EL (cell line): ENCODE measurements at places on chromosomes 2 and 18.
A peak's percentile ranks its signal among the peaks of the same experiment; 100 is the strongest.

GRCh38 chr2:54678719-54679118 is 44.7 kb upstream of the EML6 start:
- DNase-seq: no peak

DNA sequence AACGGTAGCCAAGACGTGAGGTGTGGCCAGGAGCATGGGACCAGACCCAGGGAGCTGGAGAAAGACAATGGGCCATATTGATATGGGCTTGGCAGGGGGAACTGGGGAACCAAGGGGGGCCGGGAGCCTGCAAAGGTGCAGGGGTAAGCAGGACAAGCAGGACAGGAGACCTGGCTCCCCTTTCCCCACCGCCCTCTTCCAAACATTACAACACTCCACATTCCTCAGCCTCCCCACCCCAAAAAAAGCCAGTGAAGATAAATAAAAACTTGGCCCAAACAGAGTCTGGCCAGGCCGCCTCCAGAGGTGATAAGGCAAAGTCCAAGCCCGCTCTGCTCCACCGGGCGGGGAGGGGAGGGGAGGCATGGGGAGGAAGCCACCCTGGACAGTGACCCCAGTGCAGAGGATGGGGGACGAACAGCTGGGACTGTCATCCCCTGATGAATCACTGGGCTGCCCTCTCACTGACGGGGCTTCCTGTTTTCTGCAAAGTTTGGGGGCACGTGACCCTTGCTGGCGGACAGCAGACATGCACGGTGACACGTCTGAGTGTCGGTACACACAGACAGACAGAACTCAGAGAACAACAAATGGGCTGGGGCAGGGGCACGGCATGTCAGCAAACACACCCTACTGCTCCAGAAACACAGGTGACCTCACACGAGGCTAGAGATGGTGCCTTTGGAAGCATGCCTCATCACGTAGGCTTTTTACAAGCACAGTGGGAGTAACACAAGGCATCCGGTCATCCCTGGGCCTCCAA is 100.2 kb downstream of the TNS1 start:
- DNase-seq: peak; percentile 68

GRCh38 chr2:187349326-187349944 is 98.6 kb downstream of the CALCRL start:
- DNase-seq: no peak

DNA sequence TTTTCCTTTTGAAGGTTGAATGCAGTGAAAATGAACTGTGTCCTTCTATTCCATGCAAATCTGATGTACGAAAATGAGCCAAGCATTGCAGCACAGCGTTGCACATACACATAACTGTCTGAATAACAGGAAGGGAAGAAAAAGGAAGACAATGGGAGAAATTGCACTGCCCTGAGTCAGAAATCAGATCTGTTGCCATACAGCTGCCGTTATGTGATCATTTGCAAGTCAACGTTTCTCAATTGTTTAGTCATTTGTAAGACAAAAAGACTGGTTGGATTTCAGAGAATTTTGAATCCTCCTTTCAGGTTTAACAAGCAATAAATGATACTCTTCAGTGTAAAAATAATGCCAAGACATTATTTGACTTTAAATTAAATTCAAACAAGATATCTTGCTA is 284.1 kb downstream of the DSEL start:
- peak; percentile 19 for DNase-seq

DNA sequence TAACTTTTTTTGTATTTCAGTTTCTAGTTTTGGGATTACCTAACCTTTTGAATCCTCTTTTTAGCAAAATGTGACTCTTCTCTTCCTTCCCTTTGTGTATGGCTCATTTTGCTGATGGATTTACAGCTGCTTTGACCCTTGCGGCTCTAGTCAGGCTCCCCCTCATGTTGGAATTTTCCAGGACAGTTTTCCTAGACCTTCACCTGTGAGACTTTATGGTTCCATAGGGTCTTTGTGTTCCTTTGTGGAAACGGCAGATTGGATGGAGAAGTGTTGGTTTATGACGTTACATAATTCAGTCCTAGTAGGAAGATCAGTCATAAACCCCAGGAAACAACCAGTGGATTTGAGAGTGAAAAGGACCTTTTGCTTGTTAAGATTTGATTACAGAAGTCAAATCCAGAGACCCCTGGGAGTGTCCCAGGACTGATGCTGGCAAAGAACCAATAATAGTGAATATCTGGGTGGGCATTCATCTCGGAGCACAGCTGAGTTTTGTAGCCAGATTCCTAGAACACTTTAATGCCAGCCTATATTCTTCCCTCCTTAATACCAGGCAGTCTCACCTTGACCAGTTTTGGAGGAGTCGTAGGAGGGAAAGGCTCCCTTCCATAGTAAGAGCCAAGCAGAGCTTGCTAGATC is 42.7 kb downstream of the SOCS6 start:
- no peak for DNase-seq

DNA sequence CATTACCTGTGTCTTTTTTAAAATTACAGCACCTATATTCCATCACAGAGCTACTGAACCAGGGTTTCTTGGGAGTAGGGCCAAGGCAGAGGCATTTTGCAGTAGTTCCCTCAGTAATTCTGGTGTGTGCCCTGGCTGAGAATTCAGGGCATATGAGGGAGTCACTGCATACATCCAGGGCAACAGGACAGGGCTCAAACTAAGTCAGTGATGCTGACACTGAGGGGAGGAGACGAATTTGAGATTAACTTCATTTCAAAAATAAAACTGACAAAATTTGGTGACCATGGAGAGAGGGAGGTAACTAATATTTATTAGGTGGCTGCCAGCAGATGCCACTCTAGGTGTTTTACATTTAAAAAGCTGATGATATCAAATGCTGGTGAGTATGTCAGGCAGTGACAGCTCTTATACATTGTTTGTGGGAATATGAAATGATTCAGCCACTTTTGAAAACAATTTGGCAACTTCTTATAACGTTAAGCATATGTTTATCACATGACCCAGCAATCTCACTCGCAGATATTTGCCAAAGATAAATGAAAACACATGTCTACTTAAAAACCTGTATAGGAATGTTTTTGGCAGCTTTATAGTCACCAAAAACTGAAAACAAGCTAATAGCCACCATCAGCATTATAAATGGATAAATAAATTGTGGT is 20.3 kb downstream of the STRADB start:
- DNase-seq: peak; percentile 70

- no peak for DNase-seq
Observed at GRCh38 chr2:203886661-203887151, 19.1 kb downstream of the CTLA4 start.

- peak; percentile 8 for DNase-seq
Observed at GRCh38 chr2:202790676-202791075, 80.9 kb downstream of the ICA1L start.

DNA sequence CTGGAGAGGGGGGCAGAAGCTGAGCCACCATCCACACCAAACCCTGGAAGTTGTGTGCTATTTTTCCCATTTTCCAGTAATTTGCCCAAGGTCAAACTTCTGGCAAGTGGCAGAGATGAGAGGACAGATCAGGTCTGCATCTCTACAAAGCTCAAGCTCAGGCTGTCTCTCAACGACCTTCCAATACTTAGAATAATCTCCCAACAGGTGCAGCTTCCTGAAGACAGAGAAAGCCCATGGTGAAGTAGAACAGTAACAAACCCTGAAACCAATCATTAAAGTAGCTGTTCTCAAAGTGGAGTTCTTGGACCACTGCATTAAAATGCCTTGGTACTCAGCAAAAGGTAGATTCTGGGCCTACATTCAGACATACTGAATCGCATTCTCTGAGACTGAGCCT is 37.6 kb downstream of the TMEM131 start:
- no peak for DNase-seq

DNA sequence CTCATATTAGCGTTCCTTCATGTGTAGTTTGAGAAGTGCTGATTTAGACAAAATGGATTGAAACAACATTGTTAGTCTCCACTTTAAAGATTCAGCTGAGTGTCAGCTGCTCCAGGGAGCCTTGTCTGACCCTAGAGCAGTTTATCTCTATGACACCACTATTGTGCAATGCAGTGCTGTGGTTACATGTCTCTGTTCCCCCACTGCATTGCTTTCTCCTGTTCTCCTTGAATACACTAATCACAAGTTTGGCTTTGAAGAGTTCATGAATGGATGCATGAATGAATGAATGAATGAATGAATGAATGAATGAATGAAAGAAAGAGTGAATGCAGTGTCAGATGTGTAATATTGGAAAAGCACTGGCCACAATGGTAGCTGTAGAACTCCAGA is 38.3 kb downstream of the GCG start:
- DNase-seq: peak; percentile 70

DNA sequence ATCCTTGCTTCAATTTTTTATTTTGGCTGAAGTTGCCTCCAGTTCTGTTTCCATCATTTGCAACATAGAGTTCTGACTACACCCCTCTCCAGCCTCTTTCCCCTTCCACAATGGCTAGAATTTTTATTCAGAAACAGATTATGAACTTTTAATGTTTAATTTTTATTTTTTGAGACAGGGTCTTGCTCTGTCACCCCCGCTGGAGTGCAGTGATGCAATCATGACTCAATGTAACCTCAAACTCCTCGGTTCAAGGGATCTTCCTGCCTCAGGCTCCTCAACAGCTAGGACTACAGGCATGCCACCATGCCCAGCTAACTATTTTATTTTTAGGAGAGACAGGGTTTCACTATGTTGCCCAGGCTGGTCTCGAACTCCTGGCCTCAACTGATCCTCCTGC is 2.8 kb downstream of the NTSR2 start:
- no peak for DNase-seq

- no peak for DNase-seq
Observed at GRCh38 chr2:113228351-113228750, 50.4 kb downstream of the PAX8 start.

GRCh38 chr18:10530852-10531251 is 5.0 kb downstream of the NAPG start:
- DNase-seq: no peak

DNA sequence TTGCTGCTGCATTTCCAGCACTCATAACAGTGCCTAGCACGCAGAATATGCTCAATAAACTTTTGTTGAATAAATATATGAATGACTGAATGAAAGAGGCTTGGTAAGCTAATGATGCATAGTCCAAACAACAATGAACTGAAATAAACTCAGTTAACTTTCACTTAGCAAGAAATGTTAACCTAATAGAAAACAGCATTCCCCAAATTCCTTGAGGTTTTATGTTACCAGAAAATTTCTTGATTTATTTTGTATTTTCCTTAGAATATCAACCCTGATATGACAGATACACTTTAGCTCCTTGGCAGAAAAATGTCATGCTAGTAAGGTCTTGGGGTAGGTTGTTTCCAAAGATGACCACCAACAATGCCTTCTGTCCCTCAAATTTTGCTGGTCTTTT is 217.4 kb downstream of the KCNE4 start:
- peak; percentile 8 for DNase-seq

DNA sequence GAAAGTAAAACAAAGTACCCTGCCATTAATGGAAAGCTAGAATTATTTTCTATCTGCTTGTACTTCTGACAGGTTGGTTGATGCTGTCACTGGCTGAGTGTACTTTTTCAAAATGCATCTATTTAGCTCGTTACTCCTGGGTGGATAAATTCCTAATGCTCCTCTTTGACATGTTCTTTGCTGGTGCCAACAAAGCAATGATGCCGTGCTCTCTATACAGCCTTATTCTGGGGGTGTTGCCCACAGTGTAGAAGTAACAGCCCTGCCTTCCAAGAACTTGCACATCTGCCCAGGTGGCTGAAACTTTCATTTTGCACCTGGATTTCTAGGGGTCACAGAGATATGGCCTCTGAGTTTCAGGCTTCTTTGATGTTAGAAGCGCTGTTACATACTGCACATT is 132.4 kb downstream of the SLC4A3 start:
- no peak for DNase-seq

DNA sequence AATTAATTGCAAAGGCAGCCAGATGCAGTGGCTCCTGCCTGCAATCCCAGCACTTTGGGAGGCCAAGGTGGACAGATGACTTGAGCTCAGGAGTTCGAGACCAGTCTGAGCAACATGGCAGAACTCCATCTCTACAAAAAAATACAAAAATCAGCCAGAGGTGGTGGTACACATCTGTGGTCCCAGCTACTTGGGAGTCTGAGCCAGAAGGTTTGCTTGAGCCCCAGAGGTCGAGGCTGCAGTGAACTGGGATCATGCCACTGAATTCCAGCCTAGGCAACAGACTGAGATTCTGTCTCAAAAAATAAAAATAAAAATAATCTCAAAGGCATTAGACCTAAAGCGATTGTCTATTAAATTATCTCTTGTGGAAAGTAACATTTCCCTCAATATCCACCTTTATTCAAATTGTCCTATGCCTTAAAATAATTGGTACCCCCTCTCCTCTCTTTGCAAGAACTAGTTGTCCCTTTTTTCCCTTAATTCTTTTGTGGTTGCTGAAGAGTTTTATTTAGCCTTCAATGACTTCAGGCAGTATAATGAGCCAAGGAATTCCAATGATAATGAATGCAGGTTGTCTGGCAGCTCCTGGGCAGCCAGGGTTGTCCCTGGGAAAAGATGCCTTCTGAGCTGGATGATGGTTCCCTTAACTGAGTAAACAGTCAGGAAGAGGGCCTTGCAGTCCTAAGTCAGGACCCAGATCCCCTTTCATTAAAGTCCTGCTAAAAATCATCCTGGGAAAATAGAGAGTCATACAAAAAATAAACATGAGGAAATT is 32.2 kb downstream of the GPR75 start:
- no peak for DNase-seq

GRCh38 chr2:43087413-43087812 is 139.0 kb downstream of the ZFP36L2 start:
- no peak for DNase-seq

DNA sequence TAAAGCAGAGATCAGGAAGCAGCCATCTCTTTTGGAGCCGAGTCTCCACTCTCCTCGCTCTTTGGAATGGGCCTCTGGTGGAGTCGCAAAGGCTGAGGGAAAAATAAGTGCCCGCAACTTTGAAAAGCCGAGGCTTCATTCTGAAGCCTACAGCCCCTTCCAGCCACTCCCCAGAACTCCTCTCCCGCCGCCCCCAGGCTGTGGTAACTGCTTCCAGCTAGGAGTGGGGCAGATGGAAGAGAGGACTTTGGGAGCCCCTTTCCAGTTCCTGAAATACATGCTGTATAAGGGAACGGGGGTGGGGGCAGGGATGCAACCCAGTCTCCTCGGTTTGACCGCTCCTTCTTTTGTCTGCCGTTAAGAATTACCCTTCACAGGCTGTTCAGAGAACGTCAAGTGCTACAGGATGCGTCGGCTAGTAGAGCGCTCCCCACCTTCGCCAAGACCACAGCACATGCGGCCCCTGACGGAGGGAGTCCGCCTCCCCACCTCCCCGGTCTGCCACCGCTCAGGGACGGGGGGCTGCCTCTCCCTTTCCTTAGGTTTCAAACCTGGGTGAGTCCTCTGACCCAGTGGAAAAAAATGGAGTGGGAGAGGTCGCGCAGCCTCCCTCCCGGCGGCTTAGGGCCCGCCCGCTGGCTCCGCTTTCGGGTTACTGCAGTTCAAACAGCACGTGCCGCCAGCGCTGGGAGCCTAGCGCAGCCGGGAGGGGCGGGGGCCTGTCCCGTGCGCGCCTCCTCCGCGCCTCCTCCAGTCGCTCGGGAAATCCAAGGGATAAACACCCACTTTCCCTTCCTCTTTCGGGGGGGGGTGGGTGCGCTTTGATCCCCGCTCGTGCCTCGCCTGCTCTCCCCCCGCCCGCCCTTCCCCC is 4.9 kb downstream of the CYP26B1 start:
- no peak for DNase-seq
